ENCODE measurements at places on chromosomes 2 and 18.
A peak's percentile ranks its signal among the peaks of the same experiment; 100 is the strongest.

GRCh38 chr2:236986524-236987330 lies 99.0 kb upstream of the COPS8 start:
- DNase-seq: no peak

GRCh38 chr2:234251326-234252271 lies 201.1 kb downstream of the SPP2 start:
- no peak for DNase-seq

GRCh38 chr2:220081171-220081570 lies 453.7 kb downstream of the SLC4A3 start:
- DNase-seq: no peak

DNA sequence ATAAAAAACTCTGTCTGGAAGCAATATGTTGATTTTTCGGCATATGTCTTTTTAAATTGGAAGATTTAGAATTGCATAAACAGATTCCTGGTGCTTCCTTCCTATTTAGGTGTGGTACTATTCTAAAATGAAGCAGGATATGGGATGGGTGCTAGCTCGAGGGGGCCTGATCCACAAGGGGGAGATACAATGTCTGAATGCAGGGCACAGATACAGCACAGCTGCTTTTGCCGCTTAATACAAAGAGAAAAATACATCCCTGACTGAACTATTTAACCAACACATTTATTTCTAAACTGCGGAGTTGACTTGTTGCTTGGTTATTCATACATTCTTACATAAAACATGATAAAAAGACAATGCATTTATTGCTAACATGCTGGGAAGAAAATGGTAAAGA lies 169.1 kb downstream of the TMEFF2 start:
- DNase-seq: no peak

GRCh38 chr2:175935289-175936181 lies 66.5 kb downstream of the LNPK start:
- no peak for DNase-seq

DNA sequence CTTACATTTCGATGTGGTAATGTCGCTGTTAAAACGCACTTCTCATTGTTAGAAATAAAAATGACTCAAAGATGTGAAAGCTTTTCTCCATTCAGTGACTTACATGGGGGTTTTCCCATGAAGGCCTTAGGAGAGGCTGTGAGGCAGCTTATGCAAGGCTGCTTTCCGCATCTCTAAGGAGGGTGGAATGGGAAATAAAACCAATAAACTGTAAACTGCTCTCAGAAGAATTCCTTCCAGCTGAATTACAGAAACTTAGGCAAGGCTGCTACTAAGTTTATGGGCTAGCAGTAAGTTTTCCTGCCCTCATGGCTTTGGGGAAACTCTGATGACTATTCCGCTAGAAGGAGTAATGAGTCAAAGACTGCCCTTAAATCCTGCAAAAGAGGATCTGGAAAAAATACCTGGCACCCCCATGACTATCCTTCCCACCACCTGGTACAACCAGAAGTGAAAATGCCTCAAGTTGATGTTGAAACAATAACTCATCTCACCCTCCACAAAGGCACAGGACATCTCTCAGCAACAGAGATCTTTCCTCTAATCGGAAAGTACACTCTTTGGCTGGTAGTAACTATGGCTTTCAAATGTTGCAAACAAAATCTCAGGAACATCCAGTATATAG lies 97.7 kb upstream of the SMAD7 start:
- DNase-seq: no peak

DNA sequence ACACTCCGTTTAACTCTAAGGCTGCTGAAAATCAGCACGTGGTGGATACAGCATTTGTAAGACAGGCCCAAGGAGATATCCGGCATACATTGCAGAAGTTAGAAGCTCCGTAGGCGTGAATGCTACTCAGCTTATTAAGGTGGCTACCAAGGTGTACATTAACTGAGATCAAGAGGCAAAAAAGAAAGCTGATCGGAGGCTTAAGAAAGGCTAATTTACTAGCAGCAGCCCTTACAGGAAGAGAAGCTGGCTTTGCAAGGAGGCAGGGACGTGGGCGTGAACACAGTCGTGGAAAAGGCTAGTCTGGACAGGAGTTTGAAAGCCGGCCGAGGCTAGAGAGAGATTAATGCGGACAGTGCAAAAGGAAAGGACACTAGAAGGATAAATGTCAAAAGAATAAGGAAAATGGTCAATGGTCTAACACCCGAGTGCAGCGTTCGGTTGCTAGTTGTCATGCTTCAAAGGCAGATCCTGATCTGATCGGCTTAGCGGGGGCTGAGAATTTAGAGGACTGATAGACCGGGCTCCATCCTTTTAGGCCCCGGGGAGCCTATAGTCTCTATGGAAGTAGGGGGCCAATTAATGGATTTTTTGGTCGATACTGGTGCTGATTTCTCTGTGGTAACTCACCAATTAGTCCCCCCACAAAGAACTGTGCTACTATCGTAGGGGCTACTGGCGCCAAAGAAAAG lies 45.6 kb upstream of the SELENOI start:
- DNase-seq: no peak

GRCh38 chr2:18910843-18911242 lies 321.5 kb upstream of the NT5C1B start:
- no peak for DNase-seq

- no peak for DNase-seq
Measured at GRCh38 chr2:56325661-56326345, 142.0 kb downstream of the CCDC85A start.

GRCh38 chr2:121071034-121071504 lies 213.9 kb downstream of the TFCP2L1 start:
- DNase-seq: peak; percentile 33

- no peak for DNase-seq
Measured at GRCh38 chr2:239704737-239705136, 303.9 kb upstream of the HDAC4 start.

DNA sequence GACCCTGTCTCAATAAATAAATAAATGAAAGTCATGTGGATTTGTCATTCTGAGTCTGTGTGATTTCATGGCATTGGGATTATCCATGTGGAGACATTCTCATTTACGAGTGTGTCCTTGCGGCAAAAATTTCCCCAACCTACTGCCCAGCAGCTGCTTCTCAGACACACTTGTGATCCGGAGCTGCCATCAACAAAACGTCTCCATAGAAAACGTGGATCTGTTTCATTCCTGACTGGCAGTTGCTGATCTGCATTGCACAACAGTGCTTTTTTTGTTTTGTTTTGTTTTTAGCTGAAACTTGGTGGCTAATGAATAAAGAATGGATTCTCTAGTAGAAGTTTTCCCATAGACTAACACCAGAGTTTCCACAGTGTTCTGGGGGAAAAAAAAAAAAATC lies 74.7 kb downstream of the TGIF1 start:
- no peak for DNase-seq

- no peak for DNase-seq
Measured at GRCh38 chr2:88448248-88448647, 4.2 kb downstream of the FOXI3 start.

DNA sequence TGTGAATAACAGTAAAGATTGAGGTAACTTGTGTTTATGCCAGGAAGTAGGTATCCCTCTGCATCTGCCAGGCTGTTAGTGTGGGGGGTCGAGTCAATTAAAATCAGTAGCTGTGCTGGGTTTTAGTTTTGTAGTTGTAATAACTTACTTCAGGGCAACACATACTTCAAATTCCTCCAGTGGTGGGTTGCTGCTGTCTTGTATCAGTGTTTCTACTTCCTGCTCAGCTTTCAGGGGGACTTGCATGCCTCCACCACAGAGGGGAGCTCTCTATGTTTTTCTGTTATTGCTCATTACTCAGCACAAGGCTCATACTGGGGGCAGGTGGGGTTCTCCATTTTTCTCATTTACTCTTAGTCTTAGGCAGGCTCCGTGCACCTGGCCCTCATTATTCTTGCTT lies 136.8 kb downstream of the CAPN13 start:
- DNase-seq: no peak

- no peak for DNase-seq
Measured at GRCh38 chr2:26605195-26605998, 35.8 kb downstream of the CIB4 start.

DNA sequence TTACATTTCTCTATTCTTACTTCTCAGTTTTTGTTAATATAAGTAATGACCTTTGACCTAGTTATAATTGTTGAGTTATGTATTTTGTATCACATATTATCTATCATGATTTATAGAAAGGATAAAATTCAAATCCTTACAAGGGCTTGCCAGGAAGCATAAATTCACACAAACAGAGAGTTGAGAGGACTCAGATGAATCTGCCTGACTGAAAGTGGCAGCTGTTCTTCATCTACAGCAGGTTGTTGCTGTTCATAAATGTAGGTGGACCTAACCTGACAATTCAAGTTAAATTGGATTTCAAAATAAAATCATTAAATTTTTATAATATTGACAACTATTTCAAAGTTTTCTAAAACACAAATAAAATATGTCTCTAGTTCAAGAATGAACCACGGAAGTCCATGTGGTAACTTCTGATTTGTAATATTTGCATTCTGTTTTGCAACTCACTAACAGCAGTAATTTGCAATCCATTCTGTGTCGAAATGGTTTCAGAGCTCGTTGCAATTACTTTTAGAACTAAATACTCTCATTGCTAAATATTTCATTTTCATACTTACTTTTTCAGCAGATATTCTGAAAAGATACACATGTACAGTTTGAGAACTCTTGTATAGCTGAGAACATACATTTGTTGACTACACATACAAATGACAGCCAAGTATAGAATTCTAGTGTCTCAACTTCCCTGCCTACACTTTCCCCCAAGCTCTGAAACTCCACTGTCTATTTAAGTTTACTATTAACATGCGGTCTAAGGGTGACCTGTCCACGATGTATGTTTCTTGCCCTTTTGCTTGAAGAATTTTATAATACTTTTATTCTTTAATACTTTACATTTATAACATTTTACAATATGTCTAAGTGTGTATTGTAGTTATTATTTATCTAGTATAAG lies 25.7 kb downstream of the SCN7A start:
- DNase-seq: no peak

GRCh38 chr2:23083966-23084365 lies 301.0 kb upstream of the KLHL29 start:
- no peak for DNase-seq

GRCh38 chr2:100752628-100753333 lies 67.2 kb upstream of the NPAS2 start:
- DNase-seq: no peak

DNA sequence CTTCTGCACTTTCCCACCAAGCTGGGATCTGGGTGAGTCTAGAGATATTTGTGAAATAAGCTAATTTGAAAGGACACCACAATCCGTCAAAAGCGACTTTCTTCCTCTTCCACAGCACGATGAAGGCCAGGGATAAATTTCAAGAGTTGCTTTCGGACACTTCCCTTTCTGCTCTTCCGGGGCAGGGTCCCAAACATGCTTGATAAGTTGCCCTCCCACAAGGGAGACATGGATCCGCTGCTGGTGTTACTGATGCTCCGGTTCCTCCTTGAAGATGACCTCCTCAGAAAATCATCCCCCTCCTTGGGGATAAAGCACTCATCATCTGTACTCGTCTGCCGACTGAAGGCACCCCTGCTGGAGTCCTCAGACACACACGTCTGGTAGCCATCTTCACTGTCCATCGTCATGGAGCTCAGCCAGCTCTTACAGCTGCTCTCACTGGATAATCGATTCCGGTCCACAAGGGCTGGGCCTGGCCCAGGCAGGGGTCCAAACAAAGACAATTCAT lies 28.2 kb downstream of the CYTIP start:
- DNase-seq: no peak

- DNase-seq: no peak
Measured at GRCh38 chr2:185215497-185215896, 523.1 kb upstream of the FSIP2 start.

- no peak for DNase-seq
Measured at GRCh38 chr2:34123996-34124785, 525.1 kb upstream of the FAM98A start.

GRCh38 chr18:75200605-75201280 lies 8.2 kb downstream of the PTGR3 start:
- DNase-seq: no peak

DNA sequence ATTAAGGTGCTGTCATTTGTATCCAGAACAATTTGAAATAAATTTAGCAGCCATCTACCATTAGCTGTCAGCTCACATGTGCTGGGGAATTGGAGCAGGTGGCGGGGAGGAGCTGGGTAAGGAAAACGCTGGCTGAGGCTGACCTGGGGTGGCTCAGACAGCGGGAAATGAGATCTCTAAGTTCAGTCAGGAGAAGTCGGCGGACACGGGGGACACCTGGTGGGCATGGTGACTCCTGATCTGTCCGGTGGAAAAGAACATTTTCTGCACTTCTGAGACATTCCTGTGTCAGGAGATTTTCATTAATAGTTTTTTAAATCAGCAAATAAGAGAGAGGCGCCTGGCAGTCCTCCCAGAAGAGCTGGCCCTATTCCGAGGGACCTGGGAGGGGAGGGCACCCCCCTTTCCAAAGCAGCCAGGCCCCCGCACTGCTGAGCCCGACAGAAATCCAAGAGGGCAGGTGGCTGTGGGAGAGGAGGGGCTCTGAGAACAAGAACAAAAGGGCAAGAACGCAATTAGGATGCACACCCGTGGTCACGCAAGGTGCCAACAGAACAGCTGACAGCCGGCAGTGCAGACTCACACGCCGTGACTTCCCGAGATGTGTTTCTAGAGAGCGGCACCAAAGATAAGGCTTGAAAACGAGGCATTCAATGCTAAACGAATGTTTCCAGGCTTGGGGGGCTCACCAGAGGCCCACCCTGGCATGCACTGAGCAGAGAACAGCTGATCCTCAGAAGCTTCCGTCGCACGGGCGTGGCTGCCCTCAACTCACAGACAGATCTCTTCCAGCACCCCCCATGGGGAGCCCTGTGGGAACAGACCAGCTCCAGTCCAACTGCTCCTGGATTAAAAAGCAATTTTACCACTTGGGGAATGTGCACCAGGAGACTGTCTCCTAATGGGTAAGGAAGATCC lies 26.4 kb downstream of the SLC66A2 start:
- DNase-seq: no peak

- DNase-seq: no peak
Measured at GRCh38 chr2:62197011-62197924, 1.4 kb downstream of the B3GNT2 start.

GRCh38 chr2:47221946-47222345 lies 66.8 kb upstream of the STPG4 start:
- no peak for DNase-seq

- DNase-seq: no peak
Measured at GRCh38 chr2:177603768-177604167, 211.2 kb downstream of the AGPS start.

GRCh38 chr2:144583381-144583729 lies 63.4 kb upstream of the ZEB2 start:
- DNase-seq: no peak

GRCh38 chr2:127770973-127771735 lies 39.8 kb downstream of the WDR33 start:
- DNase-seq: no peak

- no peak for DNase-seq
Measured at GRCh38 chr18:62938006-62938405, 222.7 kb downstream of the PHLPP1 start.

DNA sequence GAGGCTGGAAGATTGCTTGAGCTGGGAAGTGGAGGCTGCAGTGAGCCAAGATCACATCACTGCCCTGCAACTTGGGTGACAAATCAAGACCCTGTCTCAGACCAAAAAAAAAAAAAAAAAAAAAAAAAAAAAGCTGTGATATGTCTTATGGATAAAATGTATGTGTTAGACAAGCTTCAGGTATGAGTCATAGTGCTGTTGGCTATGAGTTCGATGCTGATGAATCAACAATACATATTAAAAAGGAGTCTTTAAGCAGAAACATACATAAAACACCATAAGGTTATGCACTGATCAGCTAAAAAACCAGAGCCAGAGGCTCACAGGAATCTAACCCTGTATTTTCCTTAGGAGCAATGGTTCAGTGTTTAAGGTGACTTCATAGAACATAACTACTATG lies 332.3 kb downstream of the NCKAP5 start:
- DNase-seq: no peak

- no peak for DNase-seq
Measured at GRCh38 chr2:136479696-136480095, 285.6 kb upstream of the THSD7B start.

- no peak for DNase-seq
Measured at GRCh38 chr2:85064927-85065577, 68.1 kb upstream of the TCF7L1 start.
